Neuronal stem cell (in vitro differentiated cells): ENCODE measurements at places on chromosomes 2 and 18.

GRCh38 chr2:222108497-222108896 lies 190.3 kb downstream of the PAX3 start:
- no peak for DNase-seq

DNA sequence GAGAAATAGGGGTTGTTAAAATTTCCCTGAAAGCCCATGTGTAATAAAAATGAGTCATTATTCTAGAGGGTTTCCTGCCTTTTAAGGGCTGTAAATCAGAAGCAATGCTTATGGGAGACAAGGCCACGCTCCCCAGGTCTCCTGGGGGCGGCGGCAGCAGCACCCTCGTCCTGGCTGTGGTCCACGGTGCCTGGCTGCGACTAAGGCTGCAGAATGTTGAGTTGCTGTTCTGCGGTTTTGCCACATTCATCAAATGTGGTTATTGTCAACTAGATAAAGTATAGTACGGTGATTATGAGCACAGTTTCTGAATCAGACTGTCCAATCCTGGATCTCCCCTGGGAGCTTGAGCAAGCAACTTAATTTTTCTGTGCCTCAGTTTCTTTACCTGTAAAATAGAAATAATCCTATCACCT lies 11.9 kb upstream of the AGFG1 start:
- no peak for DNase-seq

DNA sequence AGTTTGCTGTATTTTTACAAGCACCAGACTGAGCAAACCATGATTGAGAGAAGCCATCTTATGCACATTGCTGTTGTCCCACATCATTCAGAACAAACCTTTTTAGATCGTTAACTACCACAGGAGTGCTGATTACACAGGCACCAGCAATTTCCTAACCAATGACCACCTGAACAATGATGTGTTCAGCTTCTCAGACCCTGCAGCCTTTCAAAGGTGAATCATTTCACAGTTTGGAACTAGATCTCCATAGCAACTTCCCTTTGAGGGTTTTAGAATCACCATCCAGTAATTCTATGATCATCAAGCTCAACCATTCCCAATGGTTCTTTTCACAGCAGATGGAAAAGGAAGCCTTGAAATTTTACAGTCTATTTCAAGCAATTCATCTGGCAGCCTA lies 71.4 kb downstream of the OLA1 start:
- DNase-seq: peak; percentile 23

GRCh38 chr2:55618275-55619055 lies 1.0 kb upstream of the PPP4R3B start:
- DNase-seq: peak; percentile 37

GRCh38 chr2:119371111-119371510 lies 4.3 kb downstream of the DBI start:
- no peak for DNase-seq

GRCh38 chr18:39359636-39360035 lies 1794.0 kb upstream of the CELF4 start:
- no peak for DNase-seq

DNA sequence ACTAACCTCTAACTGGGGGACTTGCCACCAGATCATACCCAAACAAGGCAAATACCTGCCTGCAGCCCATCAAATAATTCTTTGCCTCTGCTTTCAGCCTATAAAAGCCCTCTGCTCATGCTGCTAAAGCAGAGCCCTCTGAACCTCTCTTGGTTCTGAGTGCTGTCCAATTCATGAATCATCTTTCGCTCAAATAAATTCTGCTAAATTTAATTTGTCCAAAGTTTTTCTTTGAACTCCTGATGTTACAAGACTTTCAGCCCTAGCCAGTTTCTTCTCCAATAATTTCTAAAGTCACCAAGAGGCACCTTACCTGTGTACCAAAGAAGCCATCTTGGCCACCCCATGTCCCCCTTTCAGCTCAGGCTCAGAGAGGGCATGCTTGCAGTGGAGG lies 72.0 kb downstream of the MRO start:
- DNase-seq: no peak

DNA sequence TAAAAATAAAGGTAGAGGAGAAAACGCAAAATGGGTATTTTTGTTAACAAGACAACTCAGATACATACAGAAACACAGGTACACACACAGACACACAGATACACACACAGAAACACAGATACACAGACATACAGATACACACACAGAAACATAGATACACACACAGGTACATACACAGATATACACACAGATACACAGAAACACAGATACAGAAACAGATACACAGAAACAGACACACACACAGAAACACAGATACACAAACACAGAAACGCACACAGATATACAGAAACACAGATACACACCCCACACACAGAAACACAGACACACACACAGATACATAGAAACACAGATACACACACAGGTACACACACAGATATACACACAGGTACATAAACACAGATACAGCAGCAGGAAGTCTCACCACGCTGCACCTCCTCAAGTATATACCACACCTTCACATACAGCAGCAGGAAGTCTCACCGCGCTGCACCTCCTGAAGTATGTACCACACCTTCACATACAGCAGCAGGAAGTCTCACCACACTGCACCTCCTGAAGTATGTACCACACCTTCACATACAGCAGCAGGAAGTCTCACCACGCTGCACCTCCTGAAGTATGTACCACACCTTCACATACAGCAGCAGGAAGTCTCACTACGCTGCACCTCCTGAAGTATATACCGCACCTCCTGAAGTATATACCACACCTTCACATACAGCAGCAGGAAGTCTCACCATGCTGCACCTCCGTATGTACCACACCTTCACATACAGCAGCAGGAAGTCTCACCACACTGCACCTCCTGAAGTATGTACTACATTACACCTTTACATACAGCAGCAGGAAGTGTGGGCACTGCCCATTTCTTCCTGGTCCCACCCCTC lies 250.5 kb downstream of the HDAC4 start:
- DNase-seq: no peak

DNA sequence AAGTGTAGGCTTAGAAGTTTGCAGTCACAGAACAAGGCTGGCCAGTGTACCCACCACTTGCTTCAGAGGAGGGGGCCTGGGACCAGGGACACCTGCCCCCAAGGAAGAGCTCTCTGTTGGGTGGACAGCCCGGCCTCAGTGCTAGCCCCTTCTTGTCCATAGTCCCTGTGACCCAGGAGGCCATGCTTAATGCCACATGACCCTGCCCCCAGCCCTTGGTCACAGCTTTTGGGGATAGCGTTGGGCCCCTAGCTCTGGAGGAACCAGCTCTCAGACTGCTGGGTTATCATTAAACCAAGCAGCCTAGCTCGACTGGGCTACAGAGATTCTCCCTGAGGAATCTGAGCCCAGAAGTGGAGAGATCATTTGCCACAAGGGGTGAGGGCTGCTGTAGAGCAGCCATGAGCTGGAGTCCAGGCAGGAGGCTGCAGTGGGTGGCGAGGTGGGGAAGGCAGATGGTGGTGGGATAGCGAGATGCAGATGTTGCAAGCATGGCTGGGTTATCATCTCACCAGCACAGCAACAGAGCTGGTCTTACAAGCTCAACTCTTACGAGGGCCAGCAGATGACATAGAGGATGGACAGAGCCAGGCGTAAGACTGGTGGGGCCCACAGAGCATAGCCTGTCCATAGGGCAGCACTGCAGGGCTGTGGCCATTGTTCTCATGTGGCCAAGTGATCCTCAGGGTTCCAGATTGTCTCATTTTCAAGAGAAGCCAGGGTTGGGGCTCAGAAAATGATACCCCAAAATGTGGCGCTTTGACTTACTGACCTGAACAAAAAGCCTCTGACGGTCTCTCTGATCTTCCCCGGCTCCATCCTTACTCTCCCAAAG lies 7.2 kb upstream of the TMEM37 start:
- no peak for DNase-seq

GRCh38 chr2:191230174-191230573 lies 15.0 kb upstream of the MYO1B start:
- no peak for DNase-seq

- DNase-seq: no peak
These were observed 314.7 kb upstream of the GULP1 start for GRCh38 chr2:187976986-187977333.

GRCh38 chr2:147346142-147346541 lies 498.7 kb upstream of the ACVR2A start:
- no peak for DNase-seq

- DNase-seq: no peak
These were observed 162.5 kb downstream of the GRB14 start for GRCh38 chr2:164458792-164459191.

GRCh38 chr2:133642791-133643191 lies 74.5 kb upstream of the NCKAP5 start:
- no peak for DNase-seq

- no peak for DNase-seq
These were observed 368.2 kb downstream of the IRS1 start for GRCh38 chr2:226431288-226431948.

DNA sequence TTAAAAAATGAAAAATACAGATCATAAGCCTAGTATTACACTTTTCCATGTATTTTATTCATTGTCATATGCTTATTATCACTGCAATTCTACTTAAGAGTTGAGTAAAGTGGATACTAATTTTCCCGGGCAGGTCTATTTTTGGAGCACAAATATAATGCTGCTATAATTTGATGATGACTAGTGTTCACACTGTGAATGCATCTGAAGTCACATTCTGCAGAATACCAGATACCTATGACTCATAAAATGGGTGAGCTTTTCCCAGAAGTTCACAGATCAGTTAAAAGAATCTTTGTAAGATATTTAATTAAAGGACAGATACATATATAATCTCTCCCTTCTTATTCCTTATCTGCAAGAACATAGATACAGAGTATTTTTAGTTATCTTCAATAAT lies 79.8 kb upstream of the MC4R start:
- DNase-seq: no peak

GRCh38 chr2:27353762-27354596 lies 2.6 kb downstream of the GTF3C2 start:
- DNase-seq: no peak

DNA sequence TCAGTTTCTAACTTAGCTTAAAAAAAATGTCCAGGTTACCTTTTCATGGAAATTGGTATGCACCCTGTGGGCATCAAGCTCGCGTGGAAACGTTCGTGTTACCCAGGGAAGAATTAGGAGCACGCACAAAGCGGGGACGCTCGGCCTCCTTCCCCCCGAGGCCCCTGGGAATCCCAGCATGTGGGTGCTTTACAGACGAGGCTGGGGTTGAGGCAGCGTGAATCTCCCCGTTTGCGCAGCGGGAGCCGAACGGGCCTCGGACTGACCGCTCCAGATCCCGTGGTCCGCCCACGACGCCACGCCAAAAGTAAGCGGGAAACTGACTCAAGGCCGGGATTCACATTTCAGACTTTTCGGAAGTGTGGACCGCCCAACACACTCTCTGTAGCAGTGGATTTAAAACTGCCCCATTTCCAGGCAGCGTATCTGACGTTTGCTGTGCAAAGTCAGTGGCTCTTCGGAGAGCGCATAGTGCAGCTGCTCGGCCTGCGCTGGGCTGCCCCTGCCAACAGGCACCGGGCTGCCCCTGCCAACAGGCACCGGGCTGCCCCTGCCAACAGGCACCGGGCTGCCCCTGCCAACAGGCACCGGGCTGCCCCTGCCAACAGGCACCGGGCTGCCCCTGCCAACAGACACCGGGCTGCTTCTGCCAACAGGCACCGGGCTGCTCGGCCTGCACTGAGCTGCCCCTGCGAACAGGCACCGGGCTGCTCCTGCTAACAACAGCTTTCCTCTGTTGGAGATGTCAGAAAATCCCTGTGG lies 49.7 kb downstream of the SH3YL1 start:
- DNase-seq: no peak

DNA sequence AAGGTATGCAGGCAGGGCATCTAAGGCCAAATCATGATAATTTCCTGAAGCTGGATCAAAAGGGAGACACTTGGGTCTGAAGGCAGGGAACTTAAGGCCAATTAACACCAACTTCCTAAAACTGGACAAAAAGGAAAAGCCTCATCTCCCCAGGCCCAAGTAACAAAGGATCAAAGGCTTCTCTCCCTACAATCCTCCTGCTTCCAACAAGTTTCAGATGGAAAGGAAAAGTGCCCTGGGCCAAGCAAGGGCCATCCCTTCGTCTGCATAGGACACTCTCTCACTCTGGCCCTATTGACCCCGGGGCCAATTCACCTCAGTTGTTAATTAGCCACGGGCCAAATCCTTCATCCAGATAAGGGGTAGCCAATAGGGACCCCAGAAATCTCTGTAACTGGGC lies 1335.8 kb upstream of the CDH2 start:
- DNase-seq: no peak

DNA sequence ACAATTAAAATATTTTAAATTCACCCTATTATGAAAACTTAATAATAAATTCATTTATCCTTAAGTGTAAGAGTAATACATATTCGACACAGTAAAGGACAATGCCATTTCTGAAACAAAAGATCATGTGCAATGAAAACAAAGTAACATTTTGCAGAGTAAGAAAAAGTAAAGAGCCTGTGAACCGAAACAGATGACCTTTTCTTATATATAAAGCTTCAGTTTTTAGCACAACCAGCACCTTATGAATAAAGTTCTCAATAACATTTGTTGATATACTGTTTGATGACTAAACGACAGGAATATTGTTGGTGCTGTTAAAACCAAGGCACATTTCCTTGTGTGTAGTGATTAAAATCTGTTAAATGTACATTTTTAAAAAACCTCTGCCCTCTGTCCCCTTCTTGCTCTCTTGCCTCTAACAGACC lies 1.5 kb downstream of the PELI1 start:
- DNase-seq: no peak

DNA sequence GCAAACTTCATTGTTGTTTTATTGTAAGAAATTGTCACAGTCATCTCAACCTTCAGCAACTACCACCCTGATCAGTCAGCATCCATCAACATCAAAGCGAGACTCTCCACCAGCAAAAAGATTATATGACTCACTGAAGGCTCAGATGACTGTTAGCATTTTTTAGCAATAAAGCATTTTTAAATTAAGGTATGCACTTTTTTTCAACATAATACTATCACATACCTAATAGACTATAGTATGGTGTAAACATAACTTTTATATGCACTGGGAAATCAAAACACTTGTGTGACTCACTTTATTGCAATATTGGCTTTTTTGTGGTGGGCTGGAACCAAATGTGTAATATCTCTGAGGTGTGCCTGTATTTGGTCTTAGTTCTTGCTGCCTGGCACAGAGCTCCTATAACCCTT lies 15.6 kb downstream of the SCN1A start:
- DNase-seq: no peak

- DNase-seq: no peak
These were observed 401.9 kb downstream of the LNPK start for GRCh38 chr2:175599966-175600831.

DNA sequence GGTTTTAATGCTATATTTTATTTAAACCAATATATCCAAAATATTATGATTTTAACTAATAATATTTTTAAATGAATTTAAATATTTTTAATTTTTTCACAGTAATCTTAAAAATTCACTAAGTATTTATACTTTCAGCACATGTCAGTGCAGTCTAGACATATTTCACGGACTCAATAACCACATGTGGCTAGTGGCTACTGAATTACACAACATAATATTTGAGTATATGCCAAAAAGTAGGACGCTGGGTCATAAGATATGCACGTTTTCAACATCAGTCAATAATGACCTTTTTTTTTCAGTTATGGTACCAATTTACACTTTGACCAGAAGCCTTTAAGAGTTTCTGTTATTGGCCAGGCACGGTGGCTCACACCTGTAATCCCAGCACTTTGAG lies 117.7 kb downstream of the GFPT1 start:
- no peak for DNase-seq
